ENCODE measurements at places on chromosomes 12 and 14.

DNA sequence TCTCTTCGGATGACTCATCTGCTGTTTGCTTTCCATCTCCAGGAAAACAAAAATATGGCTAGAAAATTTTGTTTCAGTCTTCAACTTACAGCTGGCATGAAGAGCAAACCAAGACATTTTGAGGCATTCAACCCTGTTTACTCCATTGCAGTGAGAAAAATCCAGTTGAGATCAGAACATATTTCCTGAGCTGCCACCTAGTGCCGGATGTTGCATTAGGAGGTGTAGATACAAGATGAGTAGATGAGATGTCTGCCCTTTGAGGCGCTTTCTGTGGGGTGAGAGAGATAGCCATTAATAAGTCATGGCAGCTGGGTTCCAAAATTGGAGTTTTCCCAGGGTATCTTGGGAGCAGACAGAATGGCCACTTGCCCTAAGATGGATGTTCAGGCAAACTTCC lies 171.1 kb downstream of the PRKCH start:
- DNase-seq = no peak

DNA sequence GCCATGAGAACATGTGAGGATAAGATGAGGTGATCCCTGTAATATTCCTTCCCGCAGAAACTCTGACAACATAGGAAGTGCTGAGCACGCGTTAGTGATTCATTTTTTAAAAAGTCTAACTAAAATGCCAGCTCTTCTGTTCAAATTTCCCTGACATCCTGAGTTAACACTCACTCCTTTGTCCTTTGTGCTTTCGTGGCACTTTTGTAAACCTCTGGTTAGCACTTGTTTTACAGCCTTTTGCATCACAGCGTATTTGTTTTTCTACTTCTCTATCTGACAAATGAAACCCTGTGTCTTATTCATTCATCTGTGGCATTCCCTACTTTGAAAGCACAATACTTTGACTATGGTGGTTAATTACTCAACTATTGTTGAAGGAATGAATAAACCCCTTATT lies 313.6 kb downstream of the NUAK1 start:
- no peak for DNase-seq

DNA sequence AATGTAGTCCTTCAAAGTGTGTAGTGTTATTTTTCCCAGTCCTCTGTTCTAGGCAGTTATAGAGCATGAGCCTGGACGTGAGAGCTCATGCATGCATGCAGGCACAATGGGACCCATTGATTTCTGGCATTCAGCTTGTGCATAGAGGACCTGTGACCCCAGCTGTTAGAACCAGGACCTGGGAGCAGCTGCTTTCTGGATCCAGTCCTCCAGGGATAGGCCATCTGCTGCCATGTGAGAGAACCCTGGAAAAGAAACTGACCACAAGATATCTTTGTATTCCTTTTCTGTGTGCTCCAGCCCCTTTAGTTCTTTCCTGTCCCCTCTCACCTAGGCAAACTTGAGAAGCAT lies 76.9 kb downstream of the SUSD6 start:
- DNase-seq = no peak

- no peak for DNase-seq
Measured at GRCh38 chr12:111227476-111228420, 141.1 kb downstream of the PHETA1 start.

GRCh38 chr12:5947006-5947405 lies 1.9 kb upstream of the ANO2 start:
- DNase-seq = no peak

GRCh38 chr14:105529319-105529568 lies 2.9 kb downstream of the TMEM121 start:
- no peak for DNase-seq

- DNase-seq = peak; percentile 11
Measured at GRCh38 chr14:65414961-65415589, 2.5 kb downstream of the FUT8 start.

DNA sequence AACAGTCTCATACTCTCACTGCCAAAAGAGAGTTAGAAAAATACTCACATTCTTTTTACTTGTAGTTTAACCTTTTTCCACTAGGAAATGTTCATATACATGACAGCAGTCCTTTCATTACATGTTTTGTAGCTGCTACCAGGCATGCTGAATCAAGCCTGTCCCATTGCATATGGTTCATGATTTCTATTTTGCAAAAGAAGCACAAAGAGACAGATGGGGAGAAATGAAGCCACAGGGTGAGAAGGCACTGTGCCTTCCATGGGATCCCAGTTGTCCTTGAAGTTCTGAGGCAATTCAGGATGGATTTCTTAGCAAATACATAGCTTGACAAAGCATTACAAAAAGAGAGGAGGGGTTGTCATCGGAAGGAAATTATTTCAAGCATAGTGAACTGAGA lies 89.5 kb downstream of the SMOC1 start:
- no peak for DNase-seq

DNA sequence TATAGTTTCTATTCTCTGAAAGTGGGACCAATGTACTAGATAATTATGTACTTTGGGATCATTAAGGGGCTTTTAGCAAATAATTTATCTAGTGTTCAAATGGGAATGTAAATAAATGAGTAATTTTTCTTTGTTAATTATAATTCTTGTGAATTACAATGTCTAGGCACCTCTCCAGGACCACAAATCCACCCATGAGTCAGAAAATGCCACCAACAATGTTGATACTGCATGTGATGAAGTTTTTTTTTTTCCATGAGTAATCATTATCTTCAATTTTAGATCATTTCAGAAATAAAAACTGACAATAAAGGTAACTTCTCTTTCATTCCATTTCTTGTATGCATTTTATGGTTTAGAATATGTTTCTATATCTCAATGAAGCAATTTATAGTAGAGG lies 470.3 kb downstream of the VRK1 start:
- no peak for DNase-seq

- no peak for DNase-seq
Measured at GRCh38 chr12:112333019-112333418, 49.2 kb downstream of the HECTD4 start.

DNA sequence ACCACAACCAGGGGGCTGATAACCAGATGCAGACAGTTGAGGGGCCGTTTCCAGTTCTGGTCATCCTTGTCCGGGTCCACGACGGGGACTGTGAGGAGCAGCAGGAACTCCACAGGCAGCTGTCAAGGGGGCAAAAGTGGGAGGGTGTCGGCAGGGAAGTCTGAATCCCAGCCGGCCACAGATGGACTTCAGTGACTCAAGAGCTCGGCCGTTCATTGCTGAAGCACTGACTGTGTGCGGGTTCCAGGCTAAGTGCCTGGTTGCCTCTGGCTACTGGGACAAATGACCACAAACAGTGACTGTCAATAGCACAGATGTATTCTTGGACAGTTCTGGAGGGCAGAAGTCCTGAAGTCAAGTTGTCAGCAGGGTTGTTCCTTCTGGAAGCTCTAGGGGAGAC lies 19.6 kb downstream of the SLC8B1 start:
- DNase-seq = no peak

Data from activated CD4-positive, alpha-beta T cell treated with anti-CD3 and anti-CD28 coated beads for 4 hours (primary cell).